ENCODE measurements at places on chromosomes 11 and 22. TPM values are rescaled to one million over a fixed set of nuclear protein-coding genes. Genes with fewer than 3 reads are reported as not detected.

MMP11 gene
- total RNA-seq: 10.8 TPM

ELMOD1 gene
- 0.43 TPM for total RNA-seq

DNA sequence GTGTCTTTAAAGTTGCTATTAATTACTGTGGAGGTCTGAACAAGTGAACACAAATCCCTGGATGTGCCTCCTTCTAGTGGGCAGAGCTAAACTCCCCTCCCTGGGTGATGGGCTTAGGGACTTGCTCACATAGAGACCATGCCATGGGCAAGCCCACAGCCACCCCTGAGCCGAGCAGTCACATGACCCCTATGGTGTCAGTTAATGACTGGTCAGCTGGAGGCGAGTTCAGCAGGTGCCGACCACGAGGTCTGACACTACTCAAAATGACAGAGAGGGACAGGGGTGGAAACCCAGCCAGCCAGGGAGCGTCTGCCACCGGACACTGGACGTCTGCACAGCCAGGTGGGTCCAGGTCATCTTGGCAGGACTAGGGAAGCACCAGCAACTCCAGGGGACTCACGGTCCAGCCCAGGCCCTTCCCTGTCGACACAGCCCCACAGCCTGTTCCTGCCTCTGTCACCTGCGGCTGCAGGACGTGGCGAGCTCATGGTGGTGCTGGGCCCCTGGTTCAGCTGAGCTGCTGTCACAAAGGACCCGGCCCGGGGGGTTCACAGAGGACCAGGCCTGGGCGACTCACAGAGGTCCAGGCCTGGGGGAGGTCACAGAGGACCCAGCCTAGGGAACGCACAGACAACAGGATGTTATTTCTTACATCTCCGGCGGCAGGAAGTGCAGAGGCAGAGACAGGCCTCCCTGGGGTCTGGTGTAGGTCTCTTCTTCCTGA is 135.0 kb downstream of the BRD1 start:
- no peak for DNase-seq

- DNase-seq: no peak
Observed at GRCh38 chr22:40107851-40108378, 69.8 kb upstream of the TNRC6B start.

- no peak for DNase-seq
Observed at GRCh38 chr11:13972944-13973343, 10.4 kb downstream of the SPON1 start.

DNA sequence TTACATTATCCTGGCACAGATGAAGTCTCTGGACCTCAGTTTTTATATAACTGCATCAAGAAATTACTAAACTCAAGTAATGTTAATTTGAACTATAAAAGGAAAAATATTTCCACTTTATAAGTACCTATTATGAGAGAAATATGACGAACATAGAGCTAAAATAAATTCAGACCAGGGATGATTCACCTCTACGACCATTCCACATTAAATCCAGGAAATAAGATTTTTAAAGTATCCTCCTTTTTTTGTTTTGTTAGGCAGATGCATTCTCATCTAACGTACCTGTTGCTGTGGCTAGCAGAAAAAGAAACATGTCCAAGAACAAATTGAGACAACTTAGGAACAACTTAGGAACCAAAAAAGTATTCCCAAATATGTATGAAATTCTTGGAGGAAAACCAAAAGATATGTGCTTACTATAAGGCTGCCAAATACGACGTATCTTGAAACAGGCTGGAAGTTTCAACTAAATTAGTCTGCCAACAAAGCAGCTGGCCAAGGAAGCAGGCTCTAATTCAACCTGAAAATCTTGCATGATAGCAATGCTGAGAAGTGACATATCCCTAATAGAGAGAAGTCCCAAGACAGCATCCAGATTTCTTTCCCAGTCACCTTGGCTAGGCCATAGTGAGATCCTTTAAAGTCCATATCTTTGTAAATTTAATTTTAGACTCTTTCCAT is 15.7 kb downstream of the SPTY2D1 start:
- DNase-seq: no peak

GRCh38 chr22:17471886-17472535 is 91.3 kb upstream of the SLC25A18 start:
- no peak for DNase-seq

GRCh38 chr11:86160541-86161149 is 83.9 kb upstream of the EED start:
- no peak for DNase-seq

Measured in neural crest cell (in vitro differentiated cells).